ENCODE measurements at places on chromosomes 11 and 22.

- no peak for DNase-seq
These were observed 11.0 kb downstream of the XRRA1 start for GRCh38 chr11:74937696-74938475.

DNA sequence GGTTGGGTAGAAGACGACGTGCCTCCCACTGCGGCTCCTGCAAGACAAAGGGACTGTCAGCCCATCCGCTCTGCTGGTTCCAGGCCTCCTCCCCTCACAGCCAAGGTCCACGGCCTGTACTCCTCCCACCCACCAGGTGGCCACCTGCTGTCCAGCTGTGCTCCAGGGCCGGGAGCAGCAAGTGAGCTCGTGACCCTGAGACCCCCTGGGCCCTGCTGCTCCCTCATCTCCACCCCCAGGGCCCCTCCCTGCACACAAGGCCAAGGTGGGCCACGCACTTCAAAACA, 27.4 kb downstream of the TSPAN4 start:
- DNase-seq, result no peak

DNA sequence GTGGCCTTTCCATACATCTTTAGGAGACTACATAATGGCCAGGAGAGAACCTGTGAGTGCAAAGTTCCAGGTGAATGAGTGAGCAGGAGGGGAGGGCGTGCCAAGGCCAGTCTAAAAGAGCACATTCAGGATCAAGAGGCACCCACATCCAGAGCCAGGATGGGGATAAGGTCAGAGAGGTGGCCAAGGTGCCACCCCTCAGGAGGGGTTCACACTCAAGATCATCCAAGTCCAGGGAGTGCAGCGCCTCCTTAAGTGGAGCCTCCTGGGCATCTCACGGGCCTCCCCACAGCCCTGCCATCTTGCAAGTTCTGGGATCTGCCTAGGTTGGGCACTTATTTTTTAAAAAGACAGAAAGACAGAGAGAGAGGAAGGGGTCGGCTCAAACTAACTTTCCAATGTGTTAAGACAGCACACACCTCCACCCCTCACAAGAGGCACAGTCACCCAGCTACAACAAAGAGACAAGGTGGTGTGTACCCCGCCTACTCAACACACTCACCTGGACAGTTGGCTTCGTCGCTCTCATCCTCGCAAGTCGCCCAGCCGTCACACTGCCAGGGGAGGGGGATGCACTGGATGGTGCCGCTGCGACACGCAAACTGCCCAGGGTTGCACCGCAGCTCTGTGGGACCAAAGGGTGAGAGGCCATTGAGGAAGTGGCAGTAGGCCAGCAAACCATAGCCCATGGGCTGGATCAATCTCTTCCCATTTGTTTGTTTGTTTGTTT, 33.2 kb downstream of the DGCR2 start:
- no peak for DNase-seq

DNA sequence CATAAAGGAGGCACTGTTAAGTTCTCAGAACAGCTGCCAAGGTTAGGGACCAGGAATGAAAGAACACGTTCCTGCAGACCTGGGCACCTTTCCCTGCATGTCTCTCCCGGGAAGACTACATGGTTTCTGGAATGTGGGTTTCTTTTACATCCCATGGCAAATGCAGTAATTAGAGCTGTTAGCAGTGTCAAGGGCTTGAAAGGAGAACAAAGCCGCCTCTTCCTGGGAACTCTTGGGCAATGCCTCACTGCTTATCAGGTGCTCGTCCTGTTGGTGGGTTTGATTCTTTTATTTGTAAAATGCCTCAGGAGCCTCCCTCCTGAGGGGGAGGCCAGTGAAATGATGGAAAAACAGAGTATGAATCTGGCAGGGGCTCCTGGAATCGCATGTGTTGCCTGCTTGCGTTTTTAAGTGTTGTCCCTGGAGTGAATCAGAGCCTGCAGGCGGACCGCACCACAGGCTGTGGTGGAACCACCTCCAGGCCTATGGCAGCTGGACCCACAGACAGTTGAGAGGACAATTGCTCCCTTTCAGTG, 723 bp upstream of the C22orf31 start:
- DNase-seq, result no peak

- DNase-seq, result peak; percentile 15
These were observed 715.8 kb upstream of the LRRC4C start for GRCh38 chr11:42175203-42175602.

All from keratinocyte (primary cell).